Ureter (tissue), 1 donor: ENCODE measurements at places on chromosomes 13 and 19.

DNA sequence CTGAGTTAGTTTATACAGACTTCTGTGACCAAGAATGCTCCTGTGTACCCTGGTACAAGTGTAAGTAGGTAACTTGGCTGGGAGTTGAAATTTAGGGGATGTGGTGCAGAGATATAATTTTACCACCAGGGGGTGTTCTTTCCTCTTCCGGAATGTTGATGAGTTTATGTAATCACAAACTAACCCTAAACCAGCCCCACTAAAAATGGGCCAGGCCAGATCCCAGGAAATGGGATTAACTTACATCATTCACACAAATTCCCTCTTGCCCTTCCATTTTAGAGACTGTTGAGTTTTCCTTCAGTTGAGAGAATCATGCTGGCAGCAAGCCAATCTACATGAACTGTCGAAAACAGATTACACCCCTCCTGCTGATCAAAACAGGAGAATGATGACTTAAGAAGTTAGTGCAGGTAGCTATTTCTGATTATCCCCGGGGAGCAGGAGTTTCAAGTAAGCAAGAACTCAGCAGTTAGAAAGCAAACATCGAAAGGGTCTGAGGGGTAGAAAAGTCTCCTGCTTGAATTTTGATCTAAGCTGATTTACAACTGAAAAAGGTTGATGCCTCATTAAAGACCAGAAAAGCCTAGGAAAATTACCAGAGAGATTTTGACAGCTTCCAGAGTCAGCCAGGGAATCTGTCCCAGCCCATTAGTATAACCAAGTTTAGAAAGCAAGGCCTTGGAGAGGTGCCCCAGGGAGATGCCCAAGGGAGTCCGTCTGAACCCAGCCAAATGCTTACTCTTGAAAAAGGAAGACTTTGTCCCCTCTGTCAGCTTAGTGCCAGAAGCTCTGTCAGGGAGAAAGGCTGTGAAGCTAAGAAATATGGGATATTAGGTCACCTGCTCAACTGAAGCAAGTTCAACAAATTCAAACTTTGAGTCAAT lies 32.3 kb upstream of the MED4 start:
- DNase-seq = peak; percentile 54

GRCh38 chr13:50798923-50799322 lies 44.6 kb downstream of the DLEU7 start:
- DNase-seq = no peak

DNA sequence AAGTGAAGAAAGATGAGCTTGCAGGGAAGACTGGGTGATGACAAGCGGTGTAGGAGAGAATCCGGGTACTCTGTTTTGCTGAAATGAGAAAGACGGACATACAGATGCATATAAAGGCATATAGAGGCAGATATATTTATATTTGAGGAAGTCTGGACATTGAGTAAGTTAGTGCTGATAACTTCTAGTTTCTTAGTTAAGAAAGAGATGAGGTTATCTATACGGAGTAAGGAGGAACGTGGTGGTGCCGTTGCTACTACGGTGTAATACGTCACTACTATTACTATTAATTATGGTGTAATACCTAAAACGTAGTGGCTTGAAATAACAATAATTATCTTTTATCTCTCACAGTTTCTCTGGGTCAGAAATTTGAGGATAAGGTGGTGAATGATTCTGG lies 9.8 kb upstream of the CPB2 start:
- no peak for DNase-seq

- DNase-seq = no peak
These were observed 18.6 kb upstream of the INSR start for GRCh38 chr19:7312816-7313215.

GRCh38 chr19:39426170-39426569 lies 9.6 kb downstream of the RPS16 start:
- no peak for DNase-seq

GRCh38 chr19:16372065-16372915 lies 47.7 kb downstream of the KLF2 start:
- no peak for DNase-seq

GRCh38 chr19:45476304-45476703 lies 8.5 kb downstream of the FOSB start:
- DNase-seq = no peak

GRCh38 chr13:75968103-75968838 lies 332.1 kb downstream of the LMO7 start:
- DNase-seq = no peak

DNA sequence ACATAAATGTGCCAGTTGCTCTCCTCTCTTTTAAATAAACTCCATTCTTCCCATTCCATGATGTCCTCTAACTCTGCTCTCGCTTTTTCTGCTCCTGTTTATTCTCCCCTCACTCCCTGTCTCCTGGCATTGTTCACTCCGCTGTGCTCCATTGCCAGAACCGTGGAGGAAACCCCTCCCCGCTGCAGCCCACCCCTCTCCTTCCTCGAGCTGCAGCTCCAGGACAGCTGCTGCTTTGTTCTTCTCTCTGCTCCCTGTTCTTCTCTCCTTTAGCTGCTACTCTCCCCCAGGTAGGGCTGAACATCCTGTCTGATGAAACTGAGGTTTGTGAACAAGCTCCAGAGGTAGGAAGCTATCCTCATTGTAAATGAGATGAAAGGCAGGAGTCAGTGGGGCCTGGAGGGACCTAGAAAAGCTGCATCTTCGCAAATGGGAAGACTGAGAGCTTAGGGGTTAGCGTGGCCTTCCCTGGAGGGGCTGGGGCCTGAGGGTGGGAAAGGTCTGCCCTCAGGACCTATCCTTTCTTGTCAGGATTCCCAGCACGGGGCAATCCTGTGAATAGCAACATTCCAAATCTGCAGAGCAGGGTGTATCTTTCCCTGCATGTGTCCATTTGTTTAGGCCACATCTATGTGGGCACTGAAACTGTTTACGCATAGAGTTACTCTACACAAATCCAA lies 243.7 kb downstream of the DNAJC15 start:
- no peak for DNase-seq

DNA sequence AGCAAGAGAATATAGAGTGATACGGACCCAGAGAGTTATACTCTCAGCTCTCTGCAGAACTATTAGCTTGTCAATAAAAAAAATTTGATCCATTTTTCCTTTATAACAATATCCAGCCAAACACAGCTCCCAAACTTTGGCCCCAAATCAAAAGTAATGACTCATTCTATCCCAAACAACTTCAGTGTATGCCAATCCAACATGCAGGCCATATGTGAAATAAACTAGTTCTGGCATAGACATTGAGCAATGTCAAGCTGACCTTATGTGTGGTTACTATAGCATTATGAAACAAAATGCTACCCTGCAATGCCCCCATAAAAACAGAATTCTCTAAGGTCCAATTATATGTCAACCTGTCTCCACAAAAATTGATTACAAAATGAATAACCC lies 209.5 kb downstream of the DNAJC15 start:
- DNase-seq = no peak

DNA sequence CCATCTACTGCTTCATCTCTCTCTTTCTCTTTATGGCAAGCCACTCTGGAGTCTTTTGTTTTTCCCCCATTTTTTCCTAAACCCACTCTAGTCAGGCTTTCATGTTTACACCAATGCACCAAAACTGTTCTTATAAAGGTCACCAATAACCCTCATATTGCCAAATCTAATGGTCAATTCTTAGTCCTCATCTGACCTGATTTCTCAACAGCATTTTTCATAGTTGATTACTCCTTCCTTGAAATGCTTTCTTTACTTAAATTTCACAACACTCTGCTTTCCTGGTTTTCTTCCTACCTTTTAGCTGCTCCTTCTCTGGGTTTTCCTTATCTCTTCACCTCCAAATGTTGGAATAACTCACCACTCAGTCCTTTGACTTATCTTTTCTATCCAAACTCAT lies 47.9 kb downstream of the MICU2 start:
- DNase-seq = no peak

- DNase-seq = no peak
These were observed 76.8 kb upstream of the MEDAG start for GRCh38 chr13:30829145-30829832.

- no peak for DNase-seq
These were observed 1.7 kb downstream of the CLC start for GRCh38 chr19:39736088-39736487.

GRCh38 chr13:58950911-58951310 lies 1212.8 kb downstream of the DIAPH3 start:
- DNase-seq = no peak

GRCh38 chr13:36418022-36418805 lies 14.1 kb upstream of the CCNA1 start:
- DNase-seq = no peak

GRCh38 chr19:55585658-55586339 lies 5.2 kb upstream of the ZNF579 start:
- DNase-seq = peak; percentile 78

DNA sequence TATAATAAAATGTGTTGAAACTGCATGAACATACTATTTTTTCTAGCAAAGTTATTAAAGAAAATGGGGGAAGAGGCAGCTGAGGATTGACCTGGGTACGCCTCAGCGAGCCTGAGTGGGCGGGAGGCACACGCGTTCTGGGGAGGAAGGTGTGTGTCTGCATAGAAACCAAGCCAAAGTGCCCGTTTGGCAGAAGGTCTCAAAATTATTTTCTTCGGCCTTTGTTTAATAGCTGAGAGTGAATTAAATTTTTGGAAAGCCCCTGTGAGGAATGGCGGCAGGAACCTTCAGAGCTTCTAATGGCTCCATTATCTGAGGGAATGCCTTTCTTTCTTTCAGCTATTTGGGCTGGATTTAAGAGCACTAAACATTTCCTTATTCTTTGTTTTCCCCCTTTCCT lies 5.2 kb downstream of the ZIC2 start:
- no peak for DNase-seq

DNA sequence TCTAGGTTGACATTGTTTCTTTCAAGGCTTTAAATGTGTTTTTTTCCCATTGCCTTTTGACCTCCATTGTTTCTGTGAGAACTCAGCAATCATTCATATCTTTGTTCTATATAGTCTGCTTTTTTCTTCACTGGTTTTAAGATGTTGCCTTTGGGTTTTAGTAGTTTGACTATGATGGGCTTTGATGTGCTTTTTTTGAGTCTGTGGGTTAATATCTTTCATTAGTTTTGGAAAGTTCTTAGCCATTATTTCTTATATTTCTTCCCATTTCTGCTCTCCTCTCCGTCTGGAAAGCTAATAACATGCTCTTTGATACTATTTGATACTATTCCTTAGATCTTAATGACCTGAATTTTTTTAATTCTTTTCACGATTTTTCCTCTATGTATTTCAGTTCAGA lies 32.7 kb downstream of the CCDC8 start:
- DNase-seq = no peak

DNA sequence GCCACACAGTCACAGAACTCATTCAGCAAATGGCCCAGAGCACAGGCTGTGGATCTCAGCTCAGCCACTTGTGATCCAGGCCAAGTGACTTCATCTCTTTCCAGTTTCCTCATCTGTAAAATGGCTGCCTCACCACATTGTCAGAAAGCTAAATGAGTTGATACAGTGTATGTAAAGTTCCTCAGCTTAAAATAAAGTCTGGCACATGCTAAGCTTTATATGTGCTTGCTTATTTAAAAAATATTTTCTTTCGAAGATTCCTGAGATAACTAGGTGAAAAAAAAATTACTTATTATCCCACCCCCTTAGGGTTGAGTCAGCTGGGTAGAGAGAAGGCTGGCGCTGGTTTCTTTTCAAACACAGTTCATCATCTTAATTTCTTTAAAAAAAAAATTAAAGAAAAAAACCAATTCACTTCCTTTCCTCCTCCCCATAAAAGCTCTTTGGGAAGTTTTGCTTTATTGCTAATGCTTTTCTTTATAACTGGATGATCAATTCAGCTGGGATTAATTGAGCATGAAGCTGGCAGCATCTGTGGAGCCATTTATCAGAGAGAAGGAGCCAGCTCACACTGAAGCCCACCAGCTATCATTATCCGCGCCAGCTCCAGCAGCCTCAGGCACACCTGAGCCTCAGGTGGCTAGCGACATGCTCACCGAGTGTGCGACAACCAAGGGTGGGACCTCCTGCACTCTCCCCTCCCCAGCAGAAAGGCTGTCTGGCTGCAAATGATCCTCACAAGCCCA lies 354.9 kb downstream of the FOXO1 start:
- no peak for DNase-seq

GRCh38 chr19:32498648-32499200 lies 82.3 kb upstream of the PDCD5 start:
- DNase-seq = no peak
